Activated CD4-positive, alpha-beta T cell treated with anti-CD3 and anti-CD28 coated beads, Interleukin-10, Interleukin-2, amounts not matched to agents 100 ng/mL and 50 ng/mL, durations not matched to agents 16 hours and 8 hours (primary cell): ENCODE measurements at places on chromosomes 6 and 20.

DNA sequence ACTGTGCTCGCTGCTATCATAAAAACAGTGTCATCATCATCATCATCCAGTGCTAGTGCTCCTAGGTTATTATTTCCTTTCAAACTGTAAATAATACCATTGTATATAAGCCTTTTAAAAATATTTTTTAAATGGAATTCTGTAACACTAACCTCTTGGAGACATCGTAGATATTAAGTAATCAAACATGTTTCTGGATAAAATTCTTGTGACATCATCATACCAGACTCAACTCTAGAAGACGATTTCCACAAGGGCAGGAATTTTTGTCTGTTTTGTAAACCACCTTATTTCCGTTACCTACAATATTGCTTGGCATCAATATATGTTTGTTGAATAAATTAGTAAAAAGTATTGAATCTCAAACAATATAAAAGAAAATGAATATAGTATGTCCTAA is 40.4 kb downstream of the EPB41L2 start:
- no peak for DNase-seq

DNA sequence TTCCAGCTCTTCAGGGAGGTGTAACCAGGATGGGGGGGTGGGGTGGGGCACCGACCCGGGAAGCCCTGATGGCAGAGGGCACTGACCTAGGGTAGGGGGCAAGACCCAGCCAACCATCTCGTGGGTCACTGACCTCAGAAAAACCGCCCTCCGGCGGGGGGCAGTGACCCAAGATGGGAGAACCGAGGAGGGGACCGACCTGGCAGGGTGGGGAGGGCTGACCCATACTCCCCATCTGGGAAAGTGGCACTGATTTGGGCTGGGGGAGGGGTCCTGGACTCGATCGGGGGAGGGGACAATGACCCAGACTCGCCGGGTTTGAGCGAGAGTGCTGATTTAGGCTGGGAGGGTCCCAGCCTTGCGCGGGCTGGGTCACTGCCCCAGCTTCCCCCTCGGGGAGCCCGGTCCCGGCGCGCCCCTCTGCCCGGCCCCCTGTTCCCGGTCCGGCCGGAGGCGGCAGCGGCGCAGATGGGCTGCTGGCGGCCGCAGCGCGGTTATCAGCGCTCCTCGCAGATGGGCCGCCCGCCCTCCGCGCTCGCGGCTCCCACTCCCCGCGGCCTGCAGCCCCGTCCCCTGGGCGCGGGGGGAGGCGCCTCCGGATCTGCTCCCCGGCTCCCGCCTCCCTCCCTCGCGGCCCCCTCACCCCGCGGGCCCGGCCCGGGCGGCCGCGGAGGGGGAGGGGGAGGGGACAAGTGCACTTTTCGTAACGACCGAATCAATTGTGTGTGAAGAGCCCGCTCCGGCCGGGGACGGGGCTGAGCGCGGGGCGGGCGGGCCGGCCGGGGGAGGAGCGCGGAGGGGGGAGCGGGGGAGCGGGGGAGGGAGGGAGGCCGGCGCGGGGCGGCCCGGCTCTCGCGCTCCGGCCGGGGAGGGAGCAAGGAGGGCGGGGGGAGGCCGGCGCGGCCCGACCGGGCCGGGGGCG is 2.2 kb downstream of the NOL4L start:
- DNase-seq: no peak

GRCh38 chr6:136553166-136553787 is 3.1 kb upstream of the MAP7 start:
- no peak for DNase-seq

- DNase-seq: no peak
Measured at GRCh38 chr6:72519871-72520270, 102.0 kb upstream of the KCNQ5 start.

DNA sequence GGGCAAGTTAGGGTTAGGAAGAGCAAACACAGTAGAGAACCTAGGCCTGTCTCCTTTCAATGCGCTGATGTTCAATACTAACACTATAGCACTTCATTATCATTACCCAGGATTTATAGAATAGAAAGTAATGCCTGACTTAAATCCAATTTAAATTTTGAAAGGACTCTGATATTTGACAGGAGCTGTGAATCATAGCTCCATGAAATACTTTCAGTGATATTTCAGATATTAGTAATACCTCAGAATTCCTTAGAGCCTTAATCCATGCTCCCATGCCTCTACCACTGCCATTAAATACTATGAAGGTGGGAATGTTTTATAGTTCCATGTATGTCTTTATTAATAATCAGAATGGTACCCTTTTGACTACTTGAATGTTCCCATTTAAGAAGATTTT is 530.2 kb downstream of the BCKDHB start:
- no peak for DNase-seq

DNA sequence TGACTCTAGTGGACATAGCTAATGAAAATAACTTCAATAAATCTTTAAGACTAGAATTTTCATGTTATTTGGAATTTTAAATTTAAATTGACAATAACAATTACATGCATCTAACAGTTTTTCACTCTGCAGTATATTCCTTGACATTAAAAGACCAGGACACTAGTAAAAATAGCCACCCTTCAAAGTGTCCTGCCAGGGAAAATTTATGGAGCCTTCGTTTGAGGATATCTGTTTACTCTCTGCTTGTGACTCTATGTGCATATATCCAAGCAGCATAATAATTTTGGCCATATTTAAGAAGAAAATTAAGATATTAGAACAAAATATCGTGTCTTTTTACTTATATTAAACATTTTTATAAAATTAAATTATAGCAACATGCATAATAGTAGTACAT is 58.8 kb upstream of the NKAIN2 start:
- no peak for DNase-seq

- no peak for DNase-seq
Measured at GRCh38 chr20:57695012-57695411, 14.8 kb downstream of the PMEPA1 start.

- no peak for DNase-seq
Measured at GRCh38 chr6:96162711-96163120, 146.9 kb downstream of the FUT9 start.

GRCh38 chr6:6915219-6915618 is 192.5 kb upstream of the RREB1 start:
- DNase-seq: no peak

GRCh38 chr6:5752391-5752680 is 254.4 kb downstream of the NRN1 start:
- no peak for DNase-seq

DNA sequence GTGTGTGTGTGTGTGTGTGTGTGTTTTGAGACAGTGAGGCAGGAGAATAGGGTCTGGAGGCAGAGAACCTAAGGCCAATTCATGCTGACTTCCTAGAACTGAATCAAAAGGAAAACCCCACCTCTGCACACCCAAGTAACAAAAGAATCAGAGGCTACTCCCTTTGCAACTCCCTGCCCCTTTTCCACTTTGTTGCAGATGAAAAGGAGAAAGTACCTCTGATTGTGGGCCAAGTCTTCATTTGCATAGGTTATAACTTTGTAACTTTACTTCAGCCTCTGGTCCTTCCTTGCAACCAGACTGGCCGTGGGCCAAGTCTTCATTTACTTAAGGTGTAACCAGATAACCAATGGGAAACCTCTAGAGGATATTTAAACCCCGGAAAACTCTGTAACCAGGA is 168.8 kb downstream of the EYA2 start:
- DNase-seq: no peak

- DNase-seq: no peak
Measured at GRCh38 chr6:42179261-42179944, 6.2 kb downstream of the GUCA1A start.

GRCh38 chr6:22392711-22393110 is 95.9 kb upstream of the PRL start:
- no peak for DNase-seq

GRCh38 chr6:46918806-46919205 is 2.9 kb downstream of the ADGRF5 start:
- no peak for DNase-seq

- DNase-seq: no peak
Measured at GRCh38 chr6:158565122-158565429, 5.2 kb downstream of the TMEM181 start.

- DNase-seq: no peak
Measured at GRCh38 chr20:9261781-9262180, 192.9 kb downstream of the PLCB4 start.

DNA sequence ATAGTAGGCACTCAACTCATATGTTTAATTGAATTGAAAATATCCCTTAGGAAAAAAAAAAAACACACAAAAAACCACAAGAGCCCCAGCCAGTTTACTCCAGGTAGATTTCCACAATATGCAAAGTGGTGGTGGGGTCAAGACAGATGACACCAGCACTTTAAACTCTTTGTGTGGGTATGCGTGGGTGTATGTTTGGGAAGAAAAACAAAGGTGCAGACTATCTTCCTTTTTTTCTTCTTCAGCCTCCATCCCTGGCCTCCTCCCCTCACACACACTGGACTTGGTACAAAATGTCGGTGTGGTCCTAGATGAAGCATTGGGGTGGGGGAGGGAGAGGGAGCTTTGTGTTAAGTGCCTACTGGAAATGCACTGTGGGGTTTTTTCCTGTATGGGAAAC is 42.2 kb upstream of the CDKAL1 start:
- DNase-seq: no peak
